ENCODE measurements at places on chromosomes 1 and 21.

DNA sequence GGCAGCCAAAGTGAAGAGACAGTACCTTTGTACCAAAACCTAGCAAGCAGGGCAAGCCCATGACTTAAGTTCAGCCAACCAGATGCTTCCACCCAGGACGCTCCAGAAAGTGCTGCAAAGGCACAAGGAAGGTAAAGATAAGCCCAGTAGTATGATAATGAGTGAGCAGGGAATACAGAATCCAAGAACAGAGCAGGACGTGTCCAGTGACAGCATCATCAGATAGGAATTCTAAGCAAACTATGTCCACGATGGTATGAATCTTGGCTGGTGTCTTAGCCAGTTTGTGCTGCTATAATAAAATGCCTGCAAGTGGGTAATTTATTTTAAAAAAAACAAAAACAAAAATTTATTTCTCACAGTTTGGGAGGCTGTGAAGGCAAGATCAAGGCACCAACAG is 13.6 kb downstream of the GJA4 start:
- no peak for DNase-seq

DNA sequence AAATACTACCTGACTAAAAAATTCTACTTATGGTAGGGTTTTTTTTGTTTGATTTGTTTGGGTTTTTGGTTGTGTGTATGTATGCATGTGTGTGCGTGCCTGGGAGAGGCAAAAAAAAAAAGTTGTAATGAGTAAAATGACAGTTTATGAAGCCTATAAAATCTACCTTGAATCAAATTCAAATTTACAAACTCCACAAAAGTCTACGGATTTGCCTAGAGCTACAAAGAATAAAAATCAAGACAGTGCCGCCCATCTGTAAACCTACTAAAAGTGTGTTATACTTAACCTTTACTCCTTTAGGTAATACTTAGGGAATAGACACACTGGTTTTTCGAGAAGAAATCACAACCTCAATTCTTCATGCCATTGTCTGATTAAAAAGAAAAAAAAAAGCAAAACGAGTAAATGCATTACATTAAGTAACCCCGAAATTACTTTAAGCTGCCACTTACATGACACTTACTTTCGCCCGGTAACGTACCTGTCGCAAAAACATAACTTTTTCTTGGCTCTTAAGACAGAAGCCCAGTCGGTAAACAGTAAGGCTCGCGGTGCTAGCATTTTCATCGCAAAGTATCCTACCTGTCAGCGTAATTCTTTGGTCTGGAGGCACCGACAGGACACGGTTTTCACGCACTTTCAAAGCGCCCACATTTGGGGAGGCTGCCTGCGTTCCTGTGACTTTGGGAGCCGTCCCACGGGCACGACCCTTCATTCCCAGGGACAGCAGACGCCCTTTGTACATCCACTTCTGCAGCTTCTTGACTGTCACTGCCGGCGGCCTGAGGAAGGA is 951 bp downstream of the SYDE2 start:
- no peak for DNase-seq

- no peak for DNase-seq
These were observed 72.8 kb upstream of the CD55 start for GRCh38 chr1:207248544-207249198.

- DNase-seq, result peak; percentile 54
These were observed 7.9 kb downstream of the CSTB start for GRCh38 chr21:43767984-43768867.

GRCh38 chr1:112957133-112957812 is 1.3 kb upstream of the SLC16A1 start:
- DNase-seq, result peak; percentile 89
